Thoracic aorta (tissue), 2 donors: ENCODE measurements at places on chromosomes 5 and 9.

- H3K4me3 ChIP-seq = no peak overlapping the region
- no peaks in the 10 kb centered on the region for H3K27me3 ChIP-seq
- no peaks in the 10 kb centered on the region for H3K36me3 ChIP-seq
Measured at GRCh38 chr5:1727571-1727970, 72.1 kb downstream of the MRPL36 start.

- DNase-seq = no peak
- H3K27ac ChIP-seq = no peak overlapping the region
- H3K36me3 ChIP-seq = peaks cover 5% of the 10 kb centered on the region
- H3K4me3 ChIP-seq = no peak overlapping the region
Measured at GRCh38 chr5:143215690-143216089, 187.8 kb downstream of the NR3C1 start.

DNA sequence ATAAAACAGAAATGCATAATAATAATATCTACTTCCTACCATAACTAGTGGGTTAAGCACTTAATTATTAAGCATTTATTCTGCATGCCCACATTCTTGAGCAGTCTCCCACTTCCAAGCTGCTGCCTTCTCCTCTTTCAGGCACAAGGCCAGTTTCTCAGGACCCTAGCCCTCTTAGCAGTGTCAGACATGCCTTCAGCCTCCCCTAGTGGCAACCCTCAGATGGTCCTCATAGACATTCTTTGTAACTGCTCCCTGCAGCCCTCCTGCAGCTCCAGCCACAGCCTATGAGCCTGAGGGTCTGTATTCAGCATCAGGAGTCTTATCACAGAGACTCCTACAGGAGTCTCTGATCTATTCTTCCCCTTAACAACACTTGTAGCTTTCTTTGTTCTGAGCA is 3.9 kb downstream of the IL9 start:
- no peaks in the 10 kb centered on the region for H3K36me3 ChIP-seq
- H3K4me1 ChIP-seq = no peaks in the 10 kb centered on the region
- DNase-seq = no peak
- H3K27me3 ChIP-seq = no peaks in the 10 kb centered on the region

GRCh38 chr5:148969291-148969690 is 93.6 kb downstream of the SH3TC2 start:
- H3K4me3 ChIP-seq = no peak overlapping the region
- no peaks in the 10 kb centered on the region for H3K27me3 ChIP-seq
- peaks cover 75% of the 10 kb centered on the region for H3K4me1 ChIP-seq
- no peak for DNase-seq
- H3K27ac ChIP-seq = peak overlapping the region; percentile 70

DNA sequence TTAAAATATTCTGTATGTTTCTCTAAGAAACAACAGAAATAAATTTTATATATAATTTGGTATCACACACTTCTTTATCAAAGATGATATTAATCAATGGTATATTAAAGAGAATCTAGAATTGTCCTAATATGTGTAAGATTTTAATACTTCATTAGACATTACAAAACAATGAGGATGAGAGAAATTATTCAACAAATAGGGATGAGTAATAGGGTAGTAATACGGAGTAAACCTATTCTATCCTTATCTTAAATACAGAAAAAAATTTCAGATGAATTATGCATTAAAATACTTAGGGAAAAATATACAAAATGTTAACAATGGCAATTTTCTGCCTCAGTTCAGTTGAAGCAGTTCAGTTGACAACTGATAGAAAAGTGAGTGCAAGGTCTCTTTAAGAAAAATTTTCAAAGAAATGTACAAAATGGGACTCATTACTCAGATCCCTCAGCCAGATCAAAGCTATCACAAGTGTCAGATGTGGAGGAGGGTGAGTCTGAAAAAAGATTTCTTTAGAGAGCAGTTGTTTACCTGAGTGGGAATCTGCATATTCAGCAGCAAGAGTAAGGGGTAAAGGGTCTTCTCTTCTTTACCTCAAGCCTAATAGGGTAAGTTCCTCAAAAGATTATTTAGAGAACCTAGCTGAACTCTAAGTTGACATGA is 56.7 kb upstream of the GCNT4 start:
- H3K4me3 ChIP-seq = no peak overlapping the region
- DNase-seq = no peak
- no peaks in the 10 kb centered on the region for H3K36me3 ChIP-seq

DNA sequence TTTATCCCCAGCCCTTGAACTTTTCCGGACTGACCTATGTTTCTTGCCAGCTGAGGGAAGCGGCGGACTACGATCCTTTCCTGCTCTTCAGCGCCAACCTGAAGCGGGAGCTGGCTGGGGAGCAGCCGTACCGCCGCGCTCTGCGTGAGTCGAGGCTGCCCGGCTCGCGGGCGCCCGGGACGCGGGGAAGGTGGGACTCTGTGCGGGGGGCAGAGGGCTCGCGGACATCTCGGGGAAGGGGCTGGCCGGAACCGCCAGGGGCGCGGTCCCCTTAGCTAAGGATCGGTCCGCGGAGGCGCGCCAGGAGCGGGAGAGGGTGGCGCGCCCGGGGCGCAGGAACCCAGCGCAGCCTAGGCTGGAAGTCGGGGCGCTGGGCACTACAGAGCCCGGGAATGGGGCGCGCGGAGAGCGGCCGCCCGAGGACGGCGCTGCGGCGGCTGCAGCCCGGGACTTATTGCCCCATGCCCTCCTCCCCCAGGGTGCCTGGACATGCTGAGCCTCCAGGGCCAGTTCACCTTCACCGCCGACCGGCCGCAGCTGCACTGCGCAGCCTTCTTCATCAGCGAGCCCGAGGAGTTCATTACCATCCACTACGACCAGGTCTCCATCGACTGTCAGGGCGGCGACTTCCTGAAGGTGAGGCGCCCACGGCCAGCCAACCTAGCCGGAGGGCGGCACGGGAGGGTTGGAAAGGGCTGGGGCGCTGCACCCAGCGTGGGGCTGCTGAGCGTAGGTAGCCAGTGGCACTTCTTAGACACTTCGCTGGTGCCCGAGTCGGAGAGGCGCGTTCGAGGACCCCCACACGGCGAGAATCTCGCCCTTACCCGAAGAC is 922 bp downstream of the CRHBP start:
- H3K27ac ChIP-seq = no peak overlapping the region
- no peaks in the 10 kb centered on the region for H3K4me1 ChIP-seq
- no peak for DNase-seq

- no peaks in the 10 kb centered on the region for H3K36me3 ChIP-seq
- DNase-seq = no peak
- no peak overlapping the region for H3K4me3 ChIP-seq
- H3K27me3 ChIP-seq = no peaks in the 10 kb centered on the region
- no peak overlapping the region for H3K27ac ChIP-seq
Measured at GRCh38 chr9:69585571-69585970, 86.6 kb downstream of the APBA1 start.

- H3K27ac ChIP-seq = no peak overlapping the region
- H3K4me1 ChIP-seq = no peaks in the 10 kb centered on the region
- DNase-seq = no peak
- no peaks in the 10 kb centered on the region for H3K36me3 ChIP-seq
- H3K4me3 ChIP-seq = no peak overlapping the region
- H3K27me3 ChIP-seq = no peaks in the 10 kb centered on the region
Measured at GRCh38 chr9:85452841-85453240, 288.9 kb downstream of the AGTPBP1 start.

GRCh38 chr5:179281694-179282093 is 63.6 kb downstream of the ADAMTS2 start:
- H3K27ac ChIP-seq = no peak overlapping the region
- no peaks in the 10 kb centered on the region for H3K27me3 ChIP-seq
- no peak for DNase-seq
- peaks cover 26% of the 10 kb centered on the region for H3K4me1 ChIP-seq
- H3K4me3 ChIP-seq = no peak overlapping the region
- H3K36me3 ChIP-seq = no peaks in the 10 kb centered on the region

DNA sequence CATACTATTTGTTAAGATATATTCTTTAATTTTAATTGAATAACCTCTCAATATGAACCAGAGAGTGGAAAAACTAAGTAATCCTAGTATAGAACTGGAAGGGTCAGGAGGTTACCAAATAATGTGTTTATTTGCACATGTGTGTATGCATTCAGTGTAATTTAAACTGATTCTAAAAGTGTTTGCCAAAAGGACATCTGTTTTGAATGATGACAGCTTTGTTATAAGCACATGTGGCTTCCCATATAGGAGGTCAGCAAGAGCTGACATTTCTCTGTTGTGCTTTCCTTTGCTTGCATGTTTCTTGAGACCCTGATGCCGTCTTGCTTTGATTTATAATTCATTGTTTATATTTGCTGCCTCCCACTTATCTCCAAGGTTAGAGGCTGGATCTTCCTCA is 383.4 kb downstream of the BRINP1 start:
- no peaks in the 10 kb centered on the region for H3K36me3 ChIP-seq
- H3K27me3 ChIP-seq = no peaks in the 10 kb centered on the region
- DNase-seq = no peak

DNA sequence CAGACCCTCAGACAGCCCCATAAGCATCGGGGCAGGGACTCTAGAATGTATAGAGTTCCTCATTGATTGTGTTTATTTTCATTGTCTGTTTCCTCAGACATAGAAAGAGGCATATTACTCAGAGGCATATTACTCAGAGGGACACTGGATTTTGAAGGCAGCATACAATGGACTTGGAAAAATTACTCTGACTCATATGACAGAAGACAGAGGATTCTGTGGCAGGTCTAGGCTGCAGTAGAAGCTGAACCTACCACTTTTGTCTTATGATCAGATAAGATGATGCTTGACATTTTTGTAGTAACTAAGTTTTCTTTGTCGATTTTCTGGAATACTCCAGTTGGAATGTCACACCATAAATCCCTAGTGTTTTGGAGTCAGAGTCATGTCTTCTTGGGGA is 105.2 kb downstream of the ST8SIA4 start:
- no peaks in the 10 kb centered on the region for H3K27me3 ChIP-seq
- H3K36me3 ChIP-seq = no peaks in the 10 kb centered on the region
- no peaks in the 10 kb centered on the region for H3K4me1 ChIP-seq
- no peak overlapping the region for H3K4me3 ChIP-seq

DNA sequence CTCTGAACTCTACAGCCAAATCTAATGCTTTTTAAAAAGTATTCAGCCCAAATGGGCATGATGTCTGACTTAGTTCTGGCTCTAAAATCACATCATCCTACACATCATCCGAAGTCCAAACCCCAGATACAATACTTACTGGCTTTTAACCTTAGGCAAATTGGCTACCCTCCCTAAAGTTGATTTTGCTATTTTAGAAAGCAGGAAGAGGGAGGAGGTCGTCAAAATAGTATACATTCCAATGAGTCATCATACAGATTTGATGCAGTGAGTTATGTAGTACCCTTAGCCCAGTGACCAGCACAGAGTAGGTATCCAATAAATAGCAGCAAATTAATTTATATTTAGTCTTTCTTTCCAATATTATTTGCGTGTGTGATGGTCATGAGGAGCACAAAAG is 582.0 kb upstream of the TUSC1 start:
- H3K27me3 ChIP-seq = no peaks in the 10 kb centered on the region
- H3K4me3 ChIP-seq = no peak overlapping the region
- H3K27ac ChIP-seq = no peak overlapping the region
- DNase-seq = no peak
